Cardiac septum (tissue), 1 donor: ENCODE measurements at places on chromosomes 2 and 18. TPM values are rescaled to one million over a fixed set of nuclear protein-coding genes. Genes with fewer than 3 reads are reported as not detected.
A peak's percentile ranks its signal among the peaks of the same experiment; 100 is the strongest.

The CROCC2 gene
- not detected for total RNA-seq

The GPR45 gene
- total RNA-seq: not detected

The CAPN14 gene
- 0.16 TPM for total RNA-seq

- DNase-seq: no peak
Measured at GRCh38 chr2:195304310-195304709, 352.7 kb upstream of the SLC39A10 start.

DNA sequence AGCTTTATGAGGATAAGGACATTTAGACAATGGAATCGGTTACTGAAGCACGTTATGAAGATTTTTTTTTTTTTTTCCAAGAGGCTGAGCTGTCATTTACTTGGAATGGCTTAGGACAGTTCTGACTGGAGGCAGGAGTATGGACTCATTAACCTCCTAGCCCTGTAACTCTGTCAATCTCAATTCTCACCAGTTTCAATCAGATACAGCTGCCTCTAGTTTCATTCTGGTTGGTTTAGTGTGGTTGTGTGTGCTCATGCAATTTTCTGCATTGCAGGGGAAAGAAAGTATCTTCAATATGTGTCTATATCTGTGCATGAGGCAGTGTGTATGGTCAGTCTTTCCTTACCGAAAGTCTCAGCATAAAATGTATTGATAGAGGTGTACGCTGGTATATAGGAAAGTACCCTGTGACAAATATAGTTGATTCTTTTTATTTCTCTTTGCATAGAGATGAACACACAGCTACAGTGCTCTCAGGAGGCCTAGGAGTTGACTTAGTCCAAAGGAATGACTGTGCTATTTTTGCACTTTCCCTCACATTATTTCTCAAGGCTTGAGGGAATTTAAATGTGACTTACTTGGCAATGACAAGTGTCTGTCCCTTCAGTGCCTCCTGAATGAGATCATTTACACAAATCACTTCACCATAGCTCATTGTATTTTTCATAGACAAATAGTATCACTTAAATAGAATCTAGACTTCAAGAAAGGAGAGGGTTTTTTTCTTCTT, 50.5 kb upstream of the GRB14 start:
- DNase-seq: no peak

DNA sequence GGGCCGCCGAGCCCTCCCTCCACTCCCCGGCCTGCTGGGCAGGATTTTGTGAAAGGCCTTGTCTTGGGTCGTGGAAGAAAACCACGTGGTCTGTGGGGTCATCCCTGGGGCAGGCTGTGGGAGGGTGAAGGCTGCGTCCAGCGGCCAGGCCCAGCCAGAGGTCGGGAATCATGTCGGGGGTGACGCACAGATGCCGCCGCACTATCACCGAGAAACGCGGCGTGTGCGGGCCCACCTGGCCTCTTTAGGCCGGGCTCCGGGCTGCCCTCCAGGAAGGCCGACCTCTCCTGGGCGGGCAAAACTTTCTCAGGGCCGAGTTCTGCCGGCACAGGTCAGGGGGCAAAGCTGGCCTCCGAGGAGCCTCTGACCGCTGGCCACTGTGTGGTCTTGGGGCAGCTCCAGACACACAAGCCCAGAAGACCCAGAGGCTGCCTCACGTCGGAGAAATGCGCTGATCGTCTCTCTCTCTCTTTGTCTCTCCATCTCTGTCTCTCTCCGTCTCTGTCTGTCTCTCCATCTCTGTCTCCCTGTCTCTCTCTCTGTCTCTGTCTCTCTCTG, 28.4 kb downstream of the NFATC1 start:
- no peak for DNase-seq

DNA sequence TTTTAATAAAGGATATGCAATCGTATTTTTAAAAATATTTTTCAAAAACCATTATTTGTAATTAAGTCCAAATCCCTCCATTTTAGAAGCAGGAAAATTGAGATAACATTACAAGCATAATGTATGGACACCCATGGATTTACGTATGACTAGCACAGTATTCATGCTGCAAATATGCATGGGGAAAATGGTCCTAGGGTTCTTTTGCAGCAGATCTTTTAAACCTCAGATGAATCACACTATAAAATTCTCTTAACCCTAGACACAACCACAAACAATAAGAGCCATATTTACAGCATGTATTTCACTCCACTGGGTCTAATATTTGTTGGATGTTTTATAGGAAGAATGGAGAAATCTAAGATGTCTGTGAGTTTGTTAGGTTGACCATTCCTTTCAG, 453.4 kb downstream of the TGIF1 start:
- no peak for DNase-seq

GRCh38 chr2:234853729-234854128, 98.1 kb upstream of the SH3BP4 start:
- DNase-seq: no peak

DNA sequence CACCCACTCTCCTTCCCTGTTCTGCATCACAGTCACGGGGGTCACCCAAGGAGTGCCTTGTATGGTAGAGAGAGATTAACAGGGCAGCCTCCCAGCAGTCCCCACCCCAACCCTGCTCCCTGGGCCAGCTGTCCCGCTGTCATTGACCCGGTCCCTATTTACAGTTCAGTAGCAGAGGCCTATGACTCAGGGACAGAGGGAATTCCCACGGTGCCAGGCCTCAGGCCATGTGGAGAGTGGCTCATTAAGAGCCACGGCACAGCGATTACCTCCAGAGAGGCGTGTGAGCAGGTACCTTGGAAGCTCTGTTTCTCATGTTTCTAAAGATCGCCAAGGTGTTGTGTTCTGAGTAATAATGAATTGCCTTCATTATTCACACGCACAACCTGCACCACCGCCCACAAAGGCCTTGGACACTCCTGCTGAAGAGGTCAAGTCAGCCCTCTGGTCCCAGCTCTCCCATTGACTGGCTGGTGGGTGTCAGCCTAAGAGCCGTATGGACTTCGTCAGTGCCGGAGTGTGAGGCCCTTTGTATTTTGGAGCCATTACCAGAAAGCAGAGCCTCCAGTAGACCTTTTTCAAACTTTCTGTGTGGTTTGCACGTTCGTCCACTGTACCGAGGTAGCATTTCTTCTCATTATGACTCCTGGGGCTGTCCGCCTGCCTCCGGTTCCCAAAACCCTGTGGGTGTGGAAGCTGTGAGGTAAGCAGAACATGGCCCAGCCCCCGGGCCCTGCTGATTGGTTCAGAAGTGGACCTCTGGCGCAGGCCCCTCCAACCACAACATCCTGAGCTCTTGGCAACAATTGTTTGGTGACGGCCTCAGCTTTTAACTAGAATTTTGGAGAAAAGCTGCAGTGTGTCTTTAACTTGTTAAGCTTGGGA, 47.0 kb downstream of the SERTAD2 start:
- DNase-seq: peak; percentile 92

- DNase-seq: no peak
Measured at GRCh38 chr18:48940854-48941611, 9.7 kb downstream of the SMAD7 start.

DNA sequence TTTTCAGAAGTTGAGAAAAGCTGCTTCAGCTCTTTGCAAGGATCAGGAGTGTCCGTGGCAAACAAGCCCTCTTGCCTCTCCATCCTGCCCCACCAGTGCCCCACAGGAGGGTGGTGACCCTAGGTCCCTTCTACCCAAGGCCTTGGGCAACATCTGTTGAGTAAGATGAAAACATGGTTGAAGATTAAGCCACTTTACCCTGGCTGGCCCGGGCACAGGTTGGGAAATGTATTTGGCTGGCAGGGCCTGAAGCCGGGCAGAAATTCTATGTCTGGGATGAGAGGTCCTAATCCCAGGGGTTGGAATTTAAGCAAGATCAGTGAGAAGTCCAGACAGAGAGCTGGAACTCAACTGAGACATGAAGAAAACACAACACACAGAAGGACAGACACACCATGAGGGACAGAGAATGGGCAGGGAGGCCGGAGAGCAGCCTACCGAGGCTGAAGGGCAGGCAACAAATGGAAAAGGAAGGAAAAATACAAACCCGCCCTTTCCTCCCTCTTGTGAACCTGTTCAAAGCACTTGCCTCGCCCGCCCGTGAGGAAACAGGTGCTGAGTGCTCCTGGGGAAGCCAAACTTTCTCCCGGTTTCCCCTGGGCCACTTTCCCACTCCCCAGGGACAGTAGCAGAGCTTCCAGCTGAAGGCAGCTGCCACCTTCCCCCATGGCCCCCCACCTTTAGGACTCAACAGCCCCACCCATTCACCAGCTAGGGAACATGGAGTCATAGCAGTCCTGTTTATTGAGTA, 86.1 kb downstream of the TNS1 start:
- DNase-seq: no peak

DNA sequence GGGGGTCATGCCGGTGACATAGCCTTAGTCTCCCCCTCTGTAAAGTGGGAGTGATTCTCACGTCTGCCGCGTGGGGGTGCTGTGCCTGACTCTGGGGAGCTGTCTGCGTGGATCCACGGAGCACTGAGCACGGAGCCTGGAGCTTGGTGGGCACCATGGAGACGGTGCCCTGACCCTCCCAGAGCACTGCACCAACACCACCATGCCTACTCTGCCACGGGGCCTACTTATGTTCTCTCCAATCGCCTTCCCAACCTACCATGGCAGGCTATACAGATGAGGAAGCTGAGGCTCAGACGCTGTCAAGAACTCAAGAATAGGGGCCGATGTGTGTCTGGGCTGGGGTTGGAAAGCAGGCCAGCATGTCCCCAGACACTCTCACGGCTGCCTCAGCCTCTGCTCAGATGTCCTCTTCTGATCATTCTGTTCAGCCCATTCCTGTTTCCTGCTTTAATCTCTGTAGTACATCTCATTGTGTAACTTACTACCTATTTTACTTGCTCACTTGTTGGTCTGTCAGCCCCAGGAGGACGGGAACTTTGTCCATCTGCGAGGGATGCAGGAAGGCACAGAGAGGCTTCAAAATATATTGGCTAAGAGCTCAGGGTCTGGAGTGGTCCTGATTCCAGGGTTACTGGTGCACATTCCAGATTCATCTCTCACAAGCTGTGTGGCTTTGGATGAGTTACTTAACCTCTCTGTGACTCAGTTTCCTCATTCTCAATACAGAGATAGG, 168.1 kb upstream of the HS6ST1 start:
- no peak for DNase-seq
